ENCODE measurements at places on chromosomes 6 and 20.
A peak's percentile ranks its signal among the peaks of the same experiment; 100 is the strongest.

DNA sequence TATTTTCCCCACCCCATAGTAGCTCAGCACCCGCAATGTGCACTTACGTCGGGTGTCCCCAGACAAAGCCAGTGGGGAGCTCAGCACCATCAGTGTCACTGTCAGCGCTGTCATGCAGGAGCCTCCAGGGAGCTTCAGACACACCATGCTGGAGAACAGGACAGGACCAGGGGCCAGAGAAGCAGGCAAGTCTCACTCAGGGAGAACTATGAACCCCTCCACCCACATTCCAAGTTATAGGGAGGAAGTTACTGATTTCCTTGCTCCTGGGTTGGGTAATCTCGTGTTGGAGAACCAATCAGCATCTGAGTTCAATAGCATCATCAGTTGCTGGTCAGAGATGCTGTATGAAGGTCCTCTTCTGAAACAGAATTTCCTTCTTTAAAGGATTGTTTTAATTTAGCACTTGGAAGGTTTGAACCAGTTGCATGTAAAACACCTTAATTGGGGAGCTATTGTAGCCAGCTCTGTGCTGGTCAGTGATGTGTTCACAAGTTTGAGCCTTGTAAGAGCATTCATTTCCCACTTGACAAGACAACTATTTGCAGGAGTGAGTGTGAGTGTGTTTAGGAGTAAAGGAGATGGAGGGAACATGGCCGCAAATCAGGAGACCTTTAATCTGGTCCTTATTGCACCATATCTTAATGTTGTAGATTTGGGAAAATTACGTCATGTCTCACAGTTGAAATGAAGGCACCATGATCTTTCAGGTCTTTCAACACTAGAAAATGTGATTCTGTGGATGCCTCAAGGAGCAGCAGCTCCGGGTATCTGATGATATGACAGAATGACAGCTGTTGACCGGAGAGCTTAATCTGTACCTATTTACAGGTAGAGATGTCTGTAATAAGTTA is at the start of gene HLA-DRB1:
Gene HLA-DRB1 (minus strand): TSS at position 253 of the 854 bp plus-strand sequence. CDS start 106 bp downstream, at position 147.
- peak; percentile 11 for DNase-seq

- no peak for DNase-seq
These were observed 173.2 kb upstream of the PRND start for GRCh38 chr20:4548552-4548951.

DNA sequence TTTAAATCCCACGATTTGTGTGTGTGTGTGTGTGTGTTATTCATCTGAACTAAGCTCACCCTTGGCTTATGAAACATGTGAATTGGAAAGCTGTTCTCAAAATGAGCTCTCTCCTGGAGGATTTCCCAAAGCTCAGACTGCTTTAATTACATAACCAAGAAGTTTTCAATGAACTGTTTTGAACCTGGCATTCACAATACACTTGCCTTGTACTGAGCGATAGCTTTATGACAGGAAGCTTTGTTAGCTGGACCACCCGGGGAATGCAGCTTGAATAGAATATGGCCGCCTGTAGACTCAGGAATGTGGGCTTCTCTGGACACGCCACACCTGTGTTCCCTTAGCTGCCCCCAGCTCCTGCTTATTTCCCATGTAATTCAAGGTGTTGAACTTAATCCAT is 71.4 kb upstream of the PREP start:
- DNase-seq: peak; percentile 34

DNA sequence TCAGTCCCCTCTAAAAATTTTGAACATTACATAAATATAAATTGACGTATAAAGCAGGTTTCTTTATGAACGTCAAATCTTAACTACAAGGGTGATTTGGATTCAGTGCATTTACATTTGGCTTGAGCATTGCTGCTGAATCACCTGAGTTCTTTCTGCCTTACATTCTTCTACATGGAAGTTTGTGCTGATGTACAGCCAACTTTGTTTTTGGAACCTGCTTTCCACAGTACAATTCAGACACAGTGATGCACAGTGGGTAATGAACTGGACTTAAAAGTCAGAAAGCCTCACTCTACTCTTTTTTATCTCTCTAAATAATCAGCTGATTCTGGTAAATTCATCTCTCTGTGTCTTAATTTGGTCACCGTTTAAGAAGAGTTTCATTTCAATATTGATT is 47.6 kb downstream of the RCAN2 start:
- DNase-seq: no peak

DNA sequence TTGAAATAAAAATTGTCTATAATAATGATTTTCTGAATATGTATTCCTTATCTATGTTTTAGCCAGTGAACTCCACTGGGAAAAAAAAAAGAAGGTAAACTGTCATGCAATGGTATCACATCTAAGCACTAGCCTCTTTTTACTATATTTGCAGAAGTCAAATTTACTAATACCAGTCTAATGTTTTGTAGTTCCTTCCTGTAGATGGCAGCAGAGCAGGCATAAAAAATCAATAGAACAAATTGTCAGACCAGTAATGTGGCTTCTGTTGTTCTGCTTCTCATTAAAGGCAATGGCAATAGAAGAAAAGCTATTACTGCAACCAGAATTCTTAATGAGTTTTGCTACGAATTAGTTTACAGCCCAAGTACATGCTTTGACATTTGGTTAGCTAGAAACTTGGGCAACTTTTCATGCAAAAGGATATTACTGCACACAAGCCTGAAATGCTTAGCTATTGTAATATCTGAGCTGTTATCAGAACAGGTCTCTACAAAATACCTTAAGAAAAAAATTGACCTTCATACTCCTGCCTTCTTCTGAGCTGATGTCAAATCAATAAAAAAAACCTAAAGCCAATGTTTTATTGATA is 476.9 kb downstream of the KHDRBS2 start:
- DNase-seq: peak; percentile 10

DNA sequence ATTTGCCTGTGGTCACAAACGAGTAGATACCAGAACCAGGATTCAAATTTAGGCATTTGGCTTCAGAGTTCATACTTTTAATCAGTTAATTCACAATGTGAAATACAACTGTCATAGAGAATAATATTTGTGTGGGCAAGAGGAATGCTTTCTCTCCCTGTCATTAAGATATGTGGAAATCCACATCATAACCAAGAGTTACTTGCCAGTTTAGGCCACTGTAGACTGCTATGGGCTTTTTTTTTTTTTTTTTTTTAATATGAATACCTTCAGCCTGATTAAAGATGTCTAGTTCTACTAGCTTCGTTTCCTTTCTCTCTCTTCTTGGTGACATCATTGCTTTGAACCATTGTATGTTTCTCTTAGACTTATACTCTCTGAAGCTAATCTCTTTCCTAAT is 244.9 kb downstream of the ZFAND3 start:
- no peak for DNase-seq

DNA sequence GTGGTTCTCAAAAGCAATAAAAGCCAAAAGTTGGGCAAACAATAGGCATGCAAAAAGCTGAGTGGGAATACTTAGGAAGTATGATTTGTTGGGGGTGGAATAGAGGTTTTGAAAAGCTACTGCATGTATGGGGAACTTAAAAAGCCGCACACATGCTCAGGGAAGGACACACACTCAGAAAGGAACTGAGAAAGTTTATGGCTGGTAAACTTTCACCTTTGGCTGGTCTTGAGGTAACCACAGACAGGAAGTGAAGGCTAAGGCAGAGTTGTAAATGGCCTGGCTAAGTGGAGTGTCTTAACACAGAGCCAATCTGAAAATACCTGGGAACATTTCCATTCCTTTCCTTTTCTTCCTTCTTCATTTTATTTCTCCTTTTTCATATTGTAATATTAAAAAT is 134.5 kb upstream of the EXOC2 start:
- no peak for DNase-seq

GRCh38 chr20:34791289-34792020 is 34.0 kb downstream of the NCOA6 start:
- peak; percentile 38 for DNase-seq

GRCh38 chr6:160967351-160967750 is 24.2 kb upstream of the MAP3K4 start:
- no peak for DNase-seq

- DNase-seq: no peak
These were observed 164.1 kb downstream of the SYNDIG1 start for GRCh38 chr20:24633521-24633920.

GRCh38 chr6:17429383-17430061 is 36.1 kb downstream of the CAP2 start:
- DNase-seq: peak; percentile 35

DNA sequence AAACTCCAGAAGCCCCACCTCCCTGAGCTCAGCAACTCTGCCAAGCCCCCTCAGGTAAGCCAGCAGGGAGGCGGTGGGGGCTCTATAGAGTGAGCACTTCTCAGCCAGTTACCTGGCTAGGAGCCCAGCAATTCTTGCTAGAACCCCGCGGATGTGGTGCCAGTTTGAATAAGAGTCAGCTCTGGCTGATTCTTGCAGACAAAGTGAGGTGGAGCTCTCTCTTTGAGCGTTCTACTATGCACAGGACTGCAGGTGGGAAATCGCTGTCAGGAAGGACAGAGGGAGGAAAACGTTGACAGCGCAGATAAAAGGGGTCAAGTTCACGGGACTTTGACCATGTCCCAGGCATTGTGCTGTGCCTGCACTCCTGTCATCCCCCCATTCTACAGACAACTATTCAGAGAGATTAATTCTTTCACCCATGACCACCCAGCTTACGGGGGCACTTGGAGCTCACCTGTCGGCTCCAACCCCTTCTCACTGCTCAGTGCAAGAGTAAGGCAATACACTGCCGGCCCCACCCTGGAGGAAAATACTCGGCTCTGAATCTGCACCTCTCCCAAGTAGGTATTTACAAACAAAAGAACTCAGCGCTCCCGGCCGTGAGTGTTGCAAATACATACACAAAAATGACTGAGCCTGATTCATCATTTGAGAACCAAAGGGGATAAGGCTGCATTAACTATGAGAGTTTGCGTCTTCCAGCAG is 92.9 kb downstream of the ANKRD60 start:
- DNase-seq: no peak

DNA sequence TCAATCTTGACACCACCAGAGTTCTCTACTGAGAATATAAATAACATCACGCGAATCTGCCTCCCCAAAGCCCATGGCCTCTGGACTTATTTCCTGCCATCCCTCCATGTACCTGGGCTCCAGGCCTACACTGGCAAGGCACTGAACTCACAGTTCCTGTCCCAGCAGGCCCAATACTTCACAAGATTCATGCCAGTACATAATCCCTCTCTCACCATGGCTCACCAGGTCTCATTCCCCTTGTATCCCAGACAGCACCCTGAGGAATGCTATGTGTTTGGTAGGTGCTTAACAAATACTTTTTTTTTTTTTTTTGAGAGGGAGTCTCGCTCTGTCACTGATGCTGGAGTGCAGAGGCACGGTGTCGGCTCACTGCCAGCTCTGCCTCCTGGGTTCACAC is 1.9 kb downstream of the KIF16B start:
- no peak for DNase-seq

DNA sequence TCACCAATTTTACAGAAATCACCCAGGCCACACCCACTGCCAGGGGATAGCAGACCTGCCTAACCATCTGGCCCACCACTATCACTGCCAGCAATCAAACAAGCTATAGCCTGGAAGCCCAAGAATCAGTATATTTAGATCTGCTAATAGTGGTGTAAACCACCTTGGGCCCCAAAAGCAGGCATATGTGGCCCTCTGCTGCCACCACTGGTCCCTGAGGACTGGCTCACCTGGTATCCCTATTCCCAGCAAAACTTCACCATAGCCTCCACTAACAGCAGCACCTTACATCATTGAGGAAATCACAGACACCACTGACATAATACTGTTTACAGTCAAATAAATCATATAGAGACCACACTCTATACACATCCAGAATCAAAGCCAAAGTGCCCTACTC is 880.4 kb upstream of the MAN1A1 start:
- DNase-seq: no peak

DNA sequence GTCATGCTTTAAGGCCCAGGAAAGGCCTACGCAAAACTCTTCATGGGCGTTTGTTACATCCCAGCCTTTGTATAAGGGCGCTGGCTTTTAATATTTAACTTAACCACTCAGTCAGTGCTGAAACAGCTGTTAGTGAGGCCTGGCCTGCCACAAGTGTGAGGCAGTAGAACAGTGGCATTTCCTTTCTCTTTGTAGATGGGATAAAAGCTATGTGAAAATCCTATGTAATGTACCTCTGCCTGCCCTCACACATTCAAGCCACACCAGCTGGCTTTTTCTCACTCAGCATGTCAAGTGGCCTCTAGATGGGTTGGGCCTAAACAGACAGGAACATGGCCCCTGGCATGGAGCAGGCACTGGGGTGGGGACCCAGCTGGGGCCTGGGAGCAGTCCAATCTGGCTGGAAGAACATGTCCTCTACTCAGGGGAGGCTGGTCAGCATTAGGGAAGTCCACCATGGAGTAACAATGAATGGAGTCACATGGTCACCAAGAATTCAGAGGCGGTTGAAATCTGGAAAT is 20.7 kb downstream of the CGA start:
- no peak for DNase-seq

DNA sequence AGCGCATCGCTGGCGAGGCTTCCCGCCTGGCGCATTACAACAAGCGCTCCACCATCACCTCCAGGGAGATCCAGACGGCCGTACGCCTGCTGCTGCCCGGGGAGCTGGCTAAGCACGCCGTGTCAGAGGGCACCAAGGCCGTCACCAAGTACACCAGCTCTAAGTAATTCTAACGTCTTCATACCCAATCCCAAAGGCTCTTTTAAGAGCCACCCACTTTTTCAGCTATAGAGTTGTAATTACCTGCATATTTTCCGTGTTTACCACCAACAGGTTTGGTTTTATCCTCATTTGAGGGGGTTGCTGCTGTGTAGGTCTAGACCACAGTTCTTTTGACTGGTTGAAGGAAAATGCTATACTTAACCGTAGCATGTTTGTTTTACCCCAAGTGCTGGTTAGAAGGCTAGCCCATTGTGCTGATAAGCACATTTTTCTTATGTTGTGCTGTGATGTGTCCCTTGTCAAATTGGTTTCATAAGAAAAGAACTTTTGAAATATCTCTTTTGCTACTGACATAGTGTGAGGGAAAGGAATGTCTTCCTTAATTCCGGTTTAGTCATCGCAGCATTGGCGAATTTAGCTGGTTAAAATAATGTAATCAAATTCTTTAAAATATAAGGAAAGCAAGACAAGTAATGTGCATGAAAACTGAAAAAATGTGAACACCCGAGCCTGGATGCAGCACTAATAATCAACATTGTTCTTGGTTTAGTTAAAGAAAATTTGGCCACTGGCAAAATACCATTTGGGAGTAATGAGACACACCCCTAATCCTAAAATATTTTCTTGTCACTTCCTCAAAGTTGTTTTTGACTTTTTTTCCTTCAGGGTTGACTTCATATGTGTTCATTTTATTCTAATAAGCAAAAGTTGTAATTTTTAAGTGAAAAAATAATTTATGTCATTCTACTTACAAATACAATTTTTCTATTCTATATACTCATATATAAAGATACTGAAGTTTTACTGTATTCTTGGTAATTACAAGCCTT is 112.8 kb downstream of the HFE start:
- no peak for DNase-seq

GRCh38 chr20:16709017-16709416 is 20.8 kb upstream of the SNRPB2 start:
- DNase-seq: no peak

All from fibroblast of mammary gland (primary cell).